ENCODE measurements at places on chromosomes 4 and X. TPM values are rescaled to one million over a fixed set of nuclear protein-coding genes. Genes with fewer than 3 reads are reported as not detected.
A peak's percentile ranks its signal among the peaks of the same experiment; 100 is the strongest.

DNA sequence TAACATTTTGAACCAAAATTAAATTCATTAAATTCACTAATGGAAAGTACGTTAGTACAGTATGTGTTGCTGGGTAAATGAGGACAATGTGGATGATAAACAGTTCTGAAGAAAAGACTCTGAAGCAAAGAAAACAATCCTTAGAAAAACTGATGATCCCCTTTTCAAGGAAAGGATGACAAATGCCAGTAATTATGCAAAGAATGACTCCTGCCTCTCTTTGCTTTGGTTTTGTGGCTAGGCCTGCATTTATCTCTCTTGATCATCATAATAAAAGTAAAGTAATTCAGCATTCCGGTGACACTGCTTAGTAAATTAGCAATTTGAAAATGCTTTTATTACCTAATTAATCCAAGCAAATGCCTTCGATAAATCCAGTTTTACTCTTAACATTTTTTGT, 652.2 kb upstream of the DIPK2B start:
- peaks cover 21% of the 10 kb centered on the region for H3K4me1 ChIP-seq
- H3K27ac ChIP-seq, result no peak overlapping the region
- DNase-seq, result no peak
- H3K4me3 ChIP-seq, result no peak overlapping the region
- H3K27me3 ChIP-seq, result peaks cover 9% of the 10 kb centered on the region

The HMX1 gene
- not detected for total RNA-seq

DNA sequence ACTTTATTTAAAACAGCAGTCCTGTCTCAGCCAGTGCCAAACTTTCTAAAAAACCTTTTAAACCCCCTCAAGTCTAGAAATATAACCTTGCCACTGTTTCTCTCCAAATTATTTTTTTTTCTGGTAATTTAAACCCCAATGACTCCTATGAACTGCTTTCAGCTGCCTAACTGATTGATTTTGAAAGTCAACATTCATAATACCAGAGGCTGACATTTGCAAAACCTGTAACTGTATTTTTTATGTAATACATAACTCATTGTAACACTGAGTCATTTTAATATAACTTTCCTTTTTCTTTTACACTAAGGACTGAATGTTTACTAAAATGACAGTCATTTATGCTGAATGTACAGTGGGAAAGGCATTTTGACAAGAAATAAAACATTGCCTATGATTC, 19.1 kb upstream of the EGFL6 start:
- DNase-seq, result no peak
- no peak overlapping the region for H3K27ac ChIP-seq
- no peaks in the 10 kb centered on the region for H3K4me1 ChIP-seq
- H3K27me3 ChIP-seq, result peaks cover 2% of the 10 kb centered on the region
- no peak overlapping the region for H3K4me3 ChIP-seq

The TSPAN7 gene
- total RNA-seq, result not detected

The POLA1 gene
- total RNA-seq, result 18.7 TPM

GRCh38 chr4:24598025-24598424, 13.7 kb upstream of the DHX15 start:
- H3K27me3 ChIP-seq, result peaks cover 17% of the 10 kb centered on the region
- H3K4me1 ChIP-seq, result no peaks in the 10 kb centered on the region
- H3K27ac ChIP-seq, result no peak overlapping the region
- DNase-seq, result no peak

The LRAT gene
- not detected for total RNA-seq

GRCh38 chr4:144714166-144714565, 68.2 kb downstream of the HHIP start:
- no peaks in the 10 kb centered on the region for H3K27me3 ChIP-seq
- H3K4me3 ChIP-seq, result no peak overlapping the region
- H3K4me1 ChIP-seq, result peaks cover 3% of the 10 kb centered on the region
- H3K36me3 ChIP-seq, result no peaks in the 10 kb centered on the region
- no peak for DNase-seq
- H3K27ac ChIP-seq, result no peak overlapping the region

The HSFX3 gene
- total RNA-seq, result not detected

DNA sequence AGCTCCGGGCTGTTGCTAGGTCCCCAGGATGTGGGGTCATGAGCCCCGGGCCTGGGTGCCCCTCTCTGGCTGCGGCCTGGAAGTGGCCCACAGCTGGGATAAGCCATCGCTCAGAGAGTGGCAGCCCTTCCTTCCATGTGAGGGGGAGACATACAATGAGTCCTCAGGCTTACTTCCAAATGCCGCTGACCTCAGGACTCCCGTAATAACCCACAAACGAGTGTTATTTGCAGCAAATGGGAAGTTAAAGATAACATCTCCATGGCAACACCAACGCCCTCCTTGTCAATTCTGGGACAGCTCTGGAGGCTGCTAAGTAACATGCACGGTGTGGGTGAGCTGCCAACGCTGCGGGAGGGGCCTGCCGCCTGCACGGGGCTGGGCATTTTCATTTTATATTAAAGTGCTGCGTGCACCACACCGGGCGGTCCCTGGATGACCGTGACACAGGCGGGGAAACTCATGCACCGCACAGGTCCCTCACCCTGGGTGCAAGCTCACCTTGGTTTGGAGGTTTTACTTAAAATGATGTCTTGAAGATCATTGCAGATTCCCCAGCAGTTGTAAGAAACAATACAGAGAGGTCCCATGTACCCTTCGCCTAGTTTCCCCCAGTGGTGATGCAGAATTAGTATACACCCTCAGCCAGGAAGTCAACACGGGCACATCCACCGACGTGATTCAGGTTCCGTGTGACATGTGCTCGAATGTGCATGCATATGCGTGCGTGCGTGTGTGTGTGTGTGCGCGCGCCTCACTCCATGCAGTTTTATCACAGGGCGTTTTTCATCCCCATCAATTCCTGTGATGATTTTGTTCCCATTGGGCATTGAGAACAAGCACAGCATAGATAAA, 79.4 kb downstream of the ABLIM2 start:
- H3K27me3 ChIP-seq, result no peaks in the 10 kb centered on the region
- no peaks in the 10 kb centered on the region for H3K36me3 ChIP-seq
- no peaks in the 10 kb centered on the region for H3K4me1 ChIP-seq
- H3K27ac ChIP-seq, result no peak overlapping the region
- H3K4me3 ChIP-seq, result no peak overlapping the region
- no peak for DNase-seq

DNA sequence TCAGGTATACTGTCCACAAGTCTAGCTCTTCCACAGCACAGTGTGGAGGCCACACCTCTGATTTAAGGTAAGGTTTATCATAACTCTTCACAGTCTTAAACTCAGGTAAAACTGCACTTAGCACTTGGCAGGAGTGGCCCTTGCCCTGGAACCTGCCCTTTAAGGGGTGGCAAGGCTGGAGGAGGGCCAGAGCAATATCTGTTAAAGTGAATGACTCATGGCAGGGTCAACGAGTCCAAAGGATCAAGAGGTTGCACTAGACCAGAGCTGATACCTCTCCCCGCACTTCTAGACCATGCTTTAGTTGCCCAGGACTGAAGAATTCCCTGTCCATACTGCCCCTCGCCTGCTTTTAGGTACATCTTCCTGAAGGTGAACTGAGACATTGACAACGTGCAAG, 14.7 kb upstream of the GPR50 start:
- no peak for DNase-seq
- no peaks in the 10 kb centered on the region for H3K4me1 ChIP-seq
- H3K27me3 ChIP-seq, result peaks cover 12% of the 10 kb centered on the region
- H3K27ac ChIP-seq, result no peak overlapping the region
- H3K36me3 ChIP-seq, result no peaks in the 10 kb centered on the region
- no peak overlapping the region for H3K4me3 ChIP-seq

- DNase-seq, result no peak
- peaks cover 9% of the 10 kb centered on the region for H3K36me3 ChIP-seq
- H3K27ac ChIP-seq, result no peak overlapping the region
- H3K4me3 ChIP-seq, result no peak overlapping the region
- peaks cover 22% of the 10 kb centered on the region for H3K4me1 ChIP-seq
- H3K27me3 ChIP-seq, result no peaks in the 10 kb centered on the region
Observed at GRCh38 chr4:145920205-145920604, 18.4 kb downstream of the ZNF827 start.

GRCh38 chr4:40502220-40502619, 127.4 kb downstream of the RBM47 start:
- H3K4me3 ChIP-seq, result no peak overlapping the region
- no peak overlapping the region for H3K27ac ChIP-seq
- no peak for DNase-seq
- H3K36me3 ChIP-seq, result no peaks in the 10 kb centered on the region
- peaks cover 11% of the 10 kb centered on the region for H3K4me1 ChIP-seq
- no peaks in the 10 kb centered on the region for H3K27me3 ChIP-seq

- no peak overlapping the region for H3K4me3 ChIP-seq
- H3K36me3 ChIP-seq, result no peaks in the 10 kb centered on the region
- no peaks in the 10 kb centered on the region for H3K4me1 ChIP-seq
- no peak for DNase-seq
- no peaks in the 10 kb centered on the region for H3K27me3 ChIP-seq
- no peak overlapping the region for H3K27ac ChIP-seq
Observed at GRCh38 chr4:7596918-7597606, 162.3 kb upstream of the PSAPL1 start.

The C4orf54 gene
- not detected for total RNA-seq

The GAGE12J gene
- not detected for total RNA-seq

- no peak for DNase-seq
- H3K4me3 ChIP-seq, result no peak overlapping the region
- peaks cover 86% of the 10 kb centered on the region for H3K4me1 ChIP-seq
- peak overlapping the region; percentile 72 for H3K27ac ChIP-seq
- H3K36me3 ChIP-seq, result peaks cover 10% of the 10 kb centered on the region
Observed at GRCh38 chrX:19876962-19877361, 10.4 kb downstream of the SH3KBP1 start.

DNA sequence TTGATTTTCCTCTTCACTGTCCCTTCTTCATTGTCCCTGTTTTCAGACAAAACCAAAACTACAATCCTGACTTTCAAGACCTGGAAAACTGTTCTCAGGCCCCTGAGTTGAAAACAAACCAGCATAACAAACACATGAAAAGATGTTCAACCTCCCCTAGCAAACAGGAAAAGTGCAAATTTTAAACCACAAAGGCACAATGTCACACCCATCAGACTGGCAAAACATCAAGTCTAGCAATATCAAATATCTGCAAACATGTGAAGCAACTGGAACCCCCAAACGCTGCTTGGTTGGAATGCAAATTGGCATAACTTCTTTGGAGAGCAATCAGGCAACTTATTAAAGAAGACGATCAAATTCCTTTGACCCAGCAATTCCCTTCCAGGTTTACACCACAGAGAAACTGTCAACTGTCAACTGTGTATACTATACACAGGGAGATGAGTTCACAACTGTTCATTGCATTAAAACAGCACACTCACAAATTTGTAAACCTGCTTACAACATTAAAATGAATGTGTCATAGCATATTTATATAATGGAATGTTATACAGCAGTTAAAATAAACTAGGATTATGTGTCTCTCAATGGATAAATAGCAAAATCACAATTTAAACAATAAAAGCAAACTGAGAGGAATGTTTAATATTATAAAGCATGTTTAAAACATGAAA, 7.0 kb downstream of the USP46 start:
- peaks cover 7% of the 10 kb centered on the region for H3K4me1 ChIP-seq
- no peaks in the 10 kb centered on the region for H3K27me3 ChIP-seq
- H3K4me3 ChIP-seq, result no peak overlapping the region
- no peak overlapping the region for H3K27ac ChIP-seq

DNA sequence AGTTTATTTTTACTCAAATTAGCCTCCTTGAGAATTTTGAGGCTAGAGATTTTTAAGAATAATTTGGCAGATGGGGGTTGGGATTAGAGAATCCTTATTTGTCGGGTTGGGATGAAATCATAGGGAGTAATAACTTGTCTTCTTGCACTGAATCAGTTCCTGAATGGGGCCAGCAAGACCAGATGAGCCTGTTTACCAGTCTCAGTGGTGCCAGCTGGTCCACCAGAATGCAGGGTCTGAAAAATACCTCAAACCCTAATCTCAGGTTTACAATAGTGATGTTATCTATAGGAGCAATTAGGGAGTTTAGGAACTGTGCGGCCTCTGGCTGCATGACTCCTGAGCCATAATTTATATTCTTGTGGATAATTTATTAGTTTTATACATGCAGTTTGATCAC, 705.9 kb upstream of the AGA start:
- no peak overlapping the region for H3K4me3 ChIP-seq
- no peak overlapping the region for H3K27ac ChIP-seq
- no peaks in the 10 kb centered on the region for H3K4me1 ChIP-seq
- H3K27me3 ChIP-seq, result no peaks in the 10 kb centered on the region
- DNase-seq, result no peak

The STATH gene
- total RNA-seq, result not detected

The C4orf51 gene
- total RNA-seq, result not detected

- no peak for DNase-seq
- H3K4me3 ChIP-seq, result no peak overlapping the region
- H3K27ac ChIP-seq, result no peak overlapping the region
Observed at GRCh38 chr4:23741681-23742191, 148.1 kb downstream of the PPARGC1A start.

DNA sequence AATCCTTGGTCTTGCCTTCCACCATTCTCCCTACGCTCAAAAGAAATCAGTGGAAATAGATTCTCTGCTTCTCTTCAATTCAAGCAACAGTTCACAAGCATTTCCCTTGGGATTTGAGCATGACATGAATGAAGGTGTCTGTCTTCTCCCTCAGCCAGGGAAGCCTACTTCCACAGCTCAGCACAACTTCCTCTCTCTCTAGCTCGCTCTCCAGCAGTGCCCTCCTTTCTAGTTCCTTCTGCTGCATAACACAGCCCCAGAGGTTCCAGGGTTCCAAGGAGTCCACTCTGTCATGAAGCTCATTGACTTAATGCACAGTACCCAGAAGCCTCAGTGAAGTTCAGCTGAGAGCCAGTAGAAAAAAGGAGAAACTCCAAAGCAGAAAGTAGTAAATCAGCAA, 81.3 kb downstream of the PLS3 start:
- H3K27me3 ChIP-seq, result no peaks in the 10 kb centered on the region
- H3K27ac ChIP-seq, result no peak overlapping the region
- DNase-seq, result no peak
- H3K4me3 ChIP-seq, result no peak overlapping the region
- no peaks in the 10 kb centered on the region for H3K36me3 ChIP-seq
- H3K4me1 ChIP-seq, result no peaks in the 10 kb centered on the region

The MND1 gene
- total RNA-seq, result 0.27 TPM

- H3K4me3 ChIP-seq, result no peak overlapping the region
- no peaks in the 10 kb centered on the region for H3K36me3 ChIP-seq
- no peak overlapping the region for H3K27ac ChIP-seq
- H3K27me3 ChIP-seq, result no peaks in the 10 kb centered on the region
- no peak for DNase-seq
- no peaks in the 10 kb centered on the region for H3K4me1 ChIP-seq
Observed at GRCh38 chrX:44698357-44698756, 145.5 kb upstream of the DUSP21 start.

- H3K27me3 ChIP-seq, result peaks cover 14% of the 10 kb centered on the region
- no peak for DNase-seq
- no peak overlapping the region for H3K27ac ChIP-seq
- H3K4me3 ChIP-seq, result no peak overlapping the region
Observed at GRCh38 chr4:153258750-153259149, 54.5 kb downstream of the TRIM2 start.

DNA sequence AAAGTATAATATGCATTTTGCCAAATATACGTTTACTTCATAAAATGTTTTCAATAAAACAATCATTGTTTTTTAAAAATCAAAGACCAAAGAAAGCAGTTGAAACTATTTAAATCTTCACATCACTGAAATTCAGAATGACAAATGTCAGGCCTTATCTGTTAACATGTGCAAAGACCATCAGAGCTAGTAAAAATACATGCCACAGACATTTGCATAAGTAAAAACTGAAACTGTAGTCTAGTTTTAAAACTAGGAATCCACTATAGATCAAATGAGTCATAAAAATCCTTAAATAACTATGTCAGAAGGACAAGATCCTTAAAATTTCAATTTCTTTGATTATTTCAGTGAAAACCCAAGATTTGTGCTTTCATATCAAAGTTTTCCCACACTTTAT, 24.8 kb downstream of the KLHL15 start:
- H3K4me1 ChIP-seq, result peaks cover 15% of the 10 kb centered on the region
- no peak overlapping the region for H3K4me3 ChIP-seq
